ENCODE measurements at places on chromosomes 16 and 17. TPM values are rescaled to one million over a fixed set of nuclear protein-coding genes. Genes with fewer than 3 reads are reported as not detected.

GRCh38 chr17:17175917-17176316 lies 30.2 kb downstream of the PLD6 start:
- no peaks in the 10 kb centered on the region for H3K4me1 ChIP-seq
- H3K27ac ChIP-seq = no peak overlapping the region
- no peak overlapping the region for H3K4me3 ChIP-seq
- H3K27me3 ChIP-seq = no peaks in the 10 kb centered on the region
- H3K36me3 ChIP-seq = peaks cover 77% of the 10 kb centered on the region

DNA sequence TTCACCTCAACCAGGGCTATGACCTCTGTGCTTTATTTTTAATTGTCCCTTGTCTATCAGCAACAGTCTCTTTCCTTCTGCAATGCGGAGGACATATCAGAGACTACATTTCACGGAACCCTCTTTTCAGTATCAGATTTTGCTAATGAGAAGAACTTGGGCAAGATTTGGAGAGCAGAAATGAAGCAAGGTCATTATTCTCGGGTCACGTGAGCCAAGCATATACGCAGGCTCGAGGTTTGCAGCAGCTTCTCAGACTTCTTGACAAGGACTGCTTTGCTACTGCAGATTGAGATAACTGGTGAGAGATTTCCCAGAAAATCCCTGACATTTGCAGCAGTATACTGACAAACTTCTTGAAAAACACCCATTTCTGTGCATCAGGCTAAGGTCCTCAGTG lies 30.4 kb downstream of the ABCA10 start:
- H3K36me3 ChIP-seq = no peaks in the 10 kb centered on the region
- H3K4me3 ChIP-seq = no peak overlapping the region
- H3K4me1 ChIP-seq = no peaks in the 10 kb centered on the region
- no peaks in the 10 kb centered on the region for H3K27me3 ChIP-seq
- no peak overlapping the region for H3K27ac ChIP-seq

GRCh38 chr16:24729951-24730815 lies 732 bp downstream of the TNRC6A start:
- peak overlapping the region; percentile 78 for H3K4me3 ChIP-seq
- peak overlapping the region; percentile 83 for H3K27ac ChIP-seq
- no peaks in the 10 kb centered on the region for H3K27me3 ChIP-seq

Gene SOX9
- 173 TPM for total RNA-seq

Gene C16orf74
- 3.4 TPM for total RNA-seq

Gene SLC13A5
- 0.71 TPM for total RNA-seq

Data from Calu3 (cell line).